ENCODE measurements at places on chromosomes 2 and 18.
A peak's percentile ranks its signal among the peaks of the same experiment; 100 is the strongest.

DNA sequence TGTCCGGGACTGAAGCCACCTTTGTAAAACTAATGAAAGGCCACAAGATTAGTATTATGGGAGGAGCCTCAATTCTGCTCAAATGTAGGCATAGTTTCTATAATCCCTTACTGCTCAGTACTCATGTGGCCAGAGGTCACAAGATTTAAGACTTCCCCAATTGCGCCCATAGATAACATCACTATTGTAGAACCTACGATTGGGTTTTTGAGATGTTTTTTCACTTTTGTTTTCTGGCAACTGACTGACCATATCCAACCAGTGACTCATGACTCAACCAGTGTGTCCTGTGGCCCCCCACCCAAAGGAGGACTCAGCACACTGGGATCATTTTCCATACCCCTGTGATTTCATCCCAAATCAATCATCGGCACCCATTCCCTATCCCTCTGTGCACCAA is 15.2 kb upstream of the TSPYL6 start:
- no peak for DNase-seq

GRCh38 chr2:112698834-112699515 is 21.8 kb upstream of the NT5DC4 start:
- DNase-seq = no peak

GRCh38 chr2:189579585-189580186 is 900 bp downstream of the SLC40A1 start:
- DNase-seq = no peak

DNA sequence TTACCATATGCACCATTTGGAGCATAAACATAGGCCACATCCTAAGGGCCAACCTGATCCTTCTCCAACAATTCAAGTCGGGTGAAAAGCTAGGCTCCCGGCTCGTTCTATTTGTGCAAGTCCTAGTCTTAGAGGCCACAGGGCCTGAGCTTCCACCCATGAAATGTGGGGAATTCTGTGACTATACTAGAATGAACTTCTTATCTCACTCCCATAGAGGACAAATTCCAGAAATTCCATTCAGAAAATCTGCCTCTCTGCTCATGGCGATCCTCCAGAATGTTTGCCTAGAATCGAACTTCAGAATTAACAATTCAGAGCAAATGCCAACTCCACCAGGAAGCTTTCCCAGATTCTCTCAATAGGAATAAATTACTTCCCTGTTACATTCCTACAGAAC is 187.9 kb downstream of the BCL11A start:
- DNase-seq = peak; percentile 58

GRCh38 chr18:1018181-1018681 is 113.6 kb downstream of the ADCYAP1 start:
- DNase-seq = peak; percentile 90

DNA sequence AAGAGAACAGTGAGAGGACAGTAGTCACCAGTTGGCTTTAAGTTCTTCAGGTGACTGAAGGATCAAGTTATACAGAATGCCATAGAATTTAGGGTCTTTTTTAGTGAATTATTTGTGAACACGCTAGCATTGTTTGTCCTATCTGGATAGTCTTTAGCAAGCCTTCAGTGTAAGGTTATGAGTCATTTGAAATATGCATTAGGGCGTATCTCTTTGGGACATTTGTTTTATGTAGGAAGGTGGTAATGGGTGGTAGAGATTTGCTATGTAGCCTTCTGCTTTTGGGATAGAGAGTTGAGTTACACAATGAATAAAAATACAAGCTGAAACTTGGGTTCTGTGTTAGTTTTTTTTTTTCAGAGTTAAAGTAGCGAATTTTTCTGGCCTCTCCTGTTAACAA is 13.0 kb downstream of the ACTR2 start:
- no peak for DNase-seq

- peak; percentile 28 for DNase-seq
These were observed 640 bp downstream of the SLC39A6 start for GRCh38 chr18:36128530-36128870.

GRCh38 chr2:195662138-195662537 is 5.1 kb downstream of the SLC39A10 start:
- DNase-seq = no peak

- no peak for DNase-seq
These were observed 52.4 kb downstream of the EMX1 start for GRCh38 chr2:72969706-72970105.

DNA sequence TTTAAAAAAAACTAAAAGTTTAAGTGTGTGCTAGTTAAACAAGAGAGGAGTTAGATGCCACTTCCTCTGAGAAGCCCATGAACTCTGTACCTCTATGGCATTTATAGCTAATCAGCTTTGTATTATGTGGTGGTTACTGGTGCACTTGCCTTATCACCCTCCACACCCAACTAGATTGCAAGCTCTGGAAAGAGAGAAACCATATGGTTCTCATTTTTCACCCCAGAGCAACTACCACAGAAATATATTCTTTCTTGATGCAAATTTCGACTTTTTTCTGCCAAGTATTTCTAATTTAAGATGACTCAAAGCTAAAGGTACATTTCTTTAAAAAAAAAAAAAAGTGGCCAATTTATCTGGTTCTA is 24.2 kb downstream of the RAPH1 start:
- DNase-seq = peak; percentile 14

Data from fibroblast of skin of right biceps (primary cell).